Fibroblast of the aortic adventitia (primary cell): ENCODE measurements at places on chromosomes 1 and 21. TPM values are rescaled to one million over a fixed set of nuclear protein-coding genes. Genes with fewer than 3 reads are reported as not detected.

Gene TSPAN1
- 0.81 TPM in 1 of 2 replicates, not detected in the other for total RNA-seq

Gene FMO4
- 4.8 and 7.2 TPM in 2 replicates for total RNA-seq

Gene AMIGO1
- total RNA-seq: 0.54 and 2.5 TPM in 2 replicates

Gene UMODL1
- total RNA-seq: not detected in 2 replicates

Gene THBS3
- 29.3 and 41.1 TPM in 2 replicates for total RNA-seq

Gene HSD11B1
- 6.3 and 33.3 TPM in 2 replicates for total RNA-seq

Gene SLC37A1
- 0.27 and 2.5 TPM in 2 replicates for total RNA-seq

Gene KCNA3
- total RNA-seq: under 0.01 TPM in 1 of 2 replicates, not detected in the other

Gene GJB4
- not detected in 2 replicates for total RNA-seq
